ENCODE measurements at places on chromosomes 13 and 19.
A peak's percentile ranks its signal among the peaks of the same experiment; 100 is the strongest.

GRCh38 chr19:48255376-48256303, at the start of gene CARD8:
Gene CARD8 (minus strand): TSS chr19:48255912. CDS start chr19:48241020, 14,892 bp downstream.
- peak; percentile 65 for DNase-seq

GRCh38 chr13:36436811-36437210, 4.5 kb downstream of the CCNA1 start:
- DNase-seq = no peak

DNA sequence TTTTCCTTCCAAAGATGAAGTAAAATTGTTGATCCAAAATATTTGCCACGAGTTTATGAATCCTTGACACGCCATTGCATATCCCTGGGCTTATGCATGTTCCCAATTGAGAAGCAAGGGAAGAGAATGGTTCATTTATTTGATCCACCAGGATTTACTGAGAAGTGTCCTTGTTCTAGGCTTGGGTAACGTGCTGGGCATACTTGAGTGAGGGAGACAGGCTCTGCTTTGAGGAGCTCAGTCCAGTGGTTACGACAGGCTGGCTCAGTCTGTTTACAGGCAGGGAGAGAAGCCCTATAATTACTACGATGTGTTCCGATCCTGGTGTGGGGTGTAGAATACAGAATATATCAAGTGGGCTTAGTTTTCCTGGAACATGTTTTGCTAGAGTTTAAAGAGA, 6.3 kb upstream of the PNMA8C start:
- DNase-seq = no peak

GRCh38 chr19:49061000-49061399, 3.5 kb upstream of the CGB7 start:
- DNase-seq = no peak

GRCh38 chr13:30851697-30852096, 54.4 kb upstream of the MEDAG start:
- DNase-seq = no peak

- DNase-seq = no peak
Measured at GRCh38 chr19:10045371-10045770, 32.1 kb downstream of the RDH8 start.

DNA sequence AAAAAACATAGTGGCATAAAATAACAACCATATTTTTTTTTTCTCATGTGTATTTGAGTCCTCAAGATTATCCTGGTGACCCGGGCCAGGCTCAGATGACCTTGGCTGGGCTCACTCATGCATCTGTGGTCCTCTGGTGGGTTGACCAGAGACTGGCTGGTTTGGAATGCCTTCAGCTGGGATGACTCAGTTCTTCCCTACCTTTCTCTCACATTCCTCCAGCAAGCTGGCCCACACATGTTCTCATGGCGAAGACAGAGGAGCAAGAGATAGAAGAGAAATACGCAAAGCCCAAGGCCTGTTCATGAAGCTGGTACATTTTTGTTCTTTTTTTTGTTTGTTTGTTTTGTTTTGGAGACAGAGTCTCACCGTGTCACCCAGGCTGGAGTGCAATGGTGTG, 14.3 kb upstream of the ZNF541 start:
- DNase-seq = no peak

GRCh38 chr13:75405976-75406703, 75.8 kb downstream of the TBC1D4 start:
- no peak for DNase-seq

- DNase-seq = no peak
Measured at GRCh38 chr19:31718898-31719297, 369.7 kb upstream of the TSHZ3 start.

GRCh38 chr13:99980824-99981734, 505 bp upstream of the ZIC2 start:
- no peak for DNase-seq

DNA sequence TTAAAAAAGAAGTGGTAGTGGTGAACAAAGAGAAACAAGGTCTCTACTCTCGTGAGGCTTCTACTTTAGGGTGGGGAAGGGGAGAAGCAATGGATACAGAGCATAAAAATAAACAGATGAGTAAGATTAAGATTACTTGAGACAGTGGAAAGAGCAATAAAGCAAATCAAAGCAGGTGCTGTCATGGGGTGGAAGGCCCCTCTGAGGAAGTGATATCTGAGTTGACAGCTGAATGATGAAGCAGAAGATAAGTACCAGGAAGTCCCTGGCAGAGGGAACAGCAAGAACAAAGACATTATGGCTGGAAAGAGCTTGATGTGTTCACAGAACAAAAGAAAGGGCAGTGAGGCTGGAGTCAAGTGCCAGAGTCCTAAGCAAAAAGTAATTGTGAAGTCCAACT, 221.8 kb downstream of the ENOX1 start:
- DNase-seq = no peak

GRCh38 chr13:68908879-68909278, 1198.7 kb upstream of the ATXN8OS start:
- DNase-seq = no peak

- DNase-seq = no peak
Measured at GRCh38 chr13:106987427-106987785, 419.5 kb upstream of the ARGLU1 start.

DNA sequence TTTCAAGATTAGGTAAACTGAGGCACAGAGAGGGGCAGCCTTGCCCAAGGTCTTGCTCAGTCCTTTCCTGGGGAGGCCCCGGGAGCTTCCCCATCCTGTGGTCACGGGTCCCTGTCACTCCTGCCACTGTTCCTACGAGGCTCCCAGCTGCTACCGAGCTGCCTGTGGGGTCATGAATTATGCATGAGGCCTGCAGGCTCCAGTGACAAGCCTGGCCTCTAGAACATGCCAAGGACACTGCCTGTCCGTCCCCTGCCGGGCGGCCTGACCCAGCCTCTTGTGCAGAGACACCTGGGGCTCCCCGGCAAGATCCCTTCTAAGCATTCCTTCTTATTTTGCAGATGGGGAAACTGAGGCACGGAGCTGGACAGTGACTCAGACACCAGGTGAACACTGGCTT, 2.7 kb downstream of the FCHO1 start:
- DNase-seq = no peak

DNA sequence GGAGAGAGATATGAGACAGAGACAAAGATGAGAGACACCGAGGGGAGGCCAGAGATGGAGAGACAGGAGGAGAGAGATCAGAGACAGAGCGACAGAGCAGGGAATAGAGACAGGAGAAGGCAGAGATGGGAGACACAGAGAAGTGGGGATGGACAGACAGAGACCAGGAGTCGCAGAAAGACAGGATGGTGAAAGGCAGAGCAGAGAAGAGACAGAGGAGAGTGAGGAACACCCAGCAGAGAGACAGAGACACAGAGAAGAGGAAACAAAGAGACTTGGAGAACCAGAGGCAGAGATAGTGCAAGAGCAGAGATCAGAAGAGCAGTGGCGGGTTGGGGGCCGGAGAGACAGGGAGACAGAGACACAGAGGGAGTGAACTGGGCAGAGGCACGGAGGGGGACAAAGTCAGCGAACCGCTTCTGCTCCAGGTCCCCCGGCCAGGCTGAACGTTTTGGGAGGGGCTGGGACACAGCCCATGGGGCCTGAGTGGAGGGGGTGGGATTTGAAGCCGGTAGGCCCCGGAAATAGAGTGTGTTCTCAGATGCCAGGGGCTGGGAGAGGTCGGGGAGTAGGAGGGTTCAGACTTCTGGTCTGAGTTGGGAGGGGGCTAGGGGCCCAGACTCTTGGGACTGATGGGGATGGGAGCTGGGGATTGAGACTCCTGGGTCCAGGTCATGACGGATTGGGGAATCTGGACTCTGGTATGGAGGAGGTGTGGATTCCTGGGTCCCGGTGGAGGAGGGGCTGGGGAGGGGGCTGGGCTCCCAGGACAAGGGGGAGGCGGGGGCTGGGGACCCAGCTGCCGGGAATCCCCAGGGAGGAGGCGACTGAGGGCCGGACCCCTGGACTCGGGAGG, 654 bp downstream of the ZNF579 start:
- no peak for DNase-seq

DNA sequence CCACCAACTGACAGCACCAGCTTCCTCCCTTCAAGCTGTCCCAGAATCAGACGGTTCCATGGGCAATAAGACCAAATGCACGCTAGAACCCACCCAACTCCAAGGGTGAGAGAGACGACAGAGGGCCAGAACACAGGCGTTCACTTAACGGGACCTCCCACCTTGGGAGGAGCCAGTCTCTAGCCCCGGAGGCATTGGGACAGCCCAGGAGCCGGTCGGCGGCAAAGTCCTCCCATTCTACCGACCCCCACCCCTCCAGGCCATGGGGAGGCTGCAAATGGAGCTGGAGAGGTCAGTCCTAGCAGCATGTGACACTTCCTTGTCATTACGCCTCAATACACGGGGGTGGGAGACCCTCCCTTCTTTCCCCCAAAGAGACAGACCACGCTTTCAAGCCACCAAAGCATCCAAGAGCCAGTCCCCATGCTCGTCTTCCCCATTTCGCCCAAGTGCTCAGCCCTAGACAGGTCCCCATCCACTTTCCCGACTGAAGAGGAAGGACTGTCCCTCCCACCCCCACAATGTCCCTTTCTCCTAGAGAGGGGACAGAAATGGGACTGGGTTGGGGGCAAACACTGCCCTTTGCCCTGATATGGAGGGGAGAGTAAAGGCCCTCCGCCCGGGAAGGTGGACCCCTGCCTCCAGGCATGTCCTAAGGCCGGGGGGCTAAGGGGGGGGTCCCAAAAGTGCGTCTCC, 964 bp downstream of the KHSRP start:
- DNase-seq = no peak

DNA sequence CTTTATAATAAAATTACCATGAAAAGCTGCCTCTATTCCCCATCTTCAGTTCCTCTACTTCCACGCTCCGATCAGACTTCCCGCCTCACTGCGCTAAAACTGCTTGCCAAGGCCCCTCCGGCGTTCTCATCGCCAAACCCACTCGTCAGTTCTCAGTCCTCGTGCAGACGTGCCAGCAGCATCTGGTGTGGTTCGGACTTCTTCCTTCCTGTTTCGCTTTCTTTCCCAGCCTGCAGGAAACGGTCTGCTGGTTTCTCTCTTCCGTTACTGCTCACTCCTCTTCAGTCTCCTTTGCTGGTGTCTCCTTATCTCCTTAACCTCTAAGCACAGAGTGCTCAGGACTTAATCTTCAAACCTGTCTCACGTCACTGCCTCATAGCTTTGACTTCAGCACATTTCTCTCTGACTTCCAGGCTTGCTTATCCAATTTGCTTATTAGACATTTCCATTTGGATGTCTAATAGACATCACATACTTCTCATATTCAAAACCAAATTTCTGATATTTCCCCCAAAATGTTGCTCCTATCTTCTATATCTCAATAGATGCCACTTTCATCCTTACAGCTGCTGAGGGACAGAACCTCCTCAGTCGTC, 40.3 kb downstream of the RCBTB2 start:
- no peak for DNase-seq

GRCh38 chr13:21797736-21798135, 126.9 kb downstream of the FGF9 start:
- DNase-seq = no peak

DNA sequence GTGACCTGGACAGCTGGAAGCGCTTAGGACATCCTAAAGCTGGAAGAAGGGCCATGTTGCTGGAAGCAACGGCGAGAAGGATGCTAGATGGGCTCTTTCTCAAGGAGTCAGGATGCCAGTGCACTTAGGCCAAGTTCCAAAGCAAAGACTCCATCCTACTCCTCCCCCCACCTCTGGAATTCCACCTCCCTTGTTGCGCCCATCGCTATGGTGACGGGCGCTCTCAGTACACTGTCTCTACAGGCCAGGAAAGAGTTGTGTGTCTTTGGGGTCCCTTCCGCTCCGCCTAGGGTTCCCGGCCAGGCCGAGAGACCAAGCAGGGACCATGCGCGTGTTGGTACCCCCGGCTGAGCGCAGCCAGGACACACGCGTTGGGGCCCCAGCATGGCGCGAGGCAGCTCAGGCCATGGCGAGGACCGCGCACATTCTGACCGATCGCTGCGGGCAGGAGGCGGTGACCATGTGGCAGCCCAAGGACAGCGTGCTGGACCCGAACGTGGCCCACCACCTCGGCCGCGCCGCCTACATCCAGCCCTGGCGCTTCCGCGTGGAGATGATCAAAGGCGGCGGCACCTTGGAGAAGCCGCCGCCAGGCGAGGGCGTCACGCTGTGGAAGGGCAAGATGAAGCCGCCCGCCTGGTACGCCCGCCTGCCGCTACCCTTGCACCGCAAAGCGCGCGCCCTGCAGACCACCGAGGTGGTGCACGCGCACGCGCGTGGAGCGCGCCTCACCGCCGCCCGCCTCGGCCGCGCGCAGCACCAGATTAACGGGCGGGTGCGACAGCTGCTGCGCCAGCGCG, 31.0 kb upstream of the SLC1A6 start:
- no peak for DNase-seq

- no peak for DNase-seq
Measured at GRCh38 chr13:111111376-111111937, 3.7 kb upstream of the ARHGEF7 start.

GRCh38 chr13:30204564-30204963, 102.8 kb downstream of the KATNAL1 start:
- no peak for DNase-seq

- DNase-seq = no peak
Measured at GRCh38 chr13:36038785-36039555, 92.2 kb downstream of the DCLK1 start.

GRCh38 chr13:110221406-110222117, 85.4 kb downstream of the COL4A1 start:
- DNase-seq = no peak

DNA sequence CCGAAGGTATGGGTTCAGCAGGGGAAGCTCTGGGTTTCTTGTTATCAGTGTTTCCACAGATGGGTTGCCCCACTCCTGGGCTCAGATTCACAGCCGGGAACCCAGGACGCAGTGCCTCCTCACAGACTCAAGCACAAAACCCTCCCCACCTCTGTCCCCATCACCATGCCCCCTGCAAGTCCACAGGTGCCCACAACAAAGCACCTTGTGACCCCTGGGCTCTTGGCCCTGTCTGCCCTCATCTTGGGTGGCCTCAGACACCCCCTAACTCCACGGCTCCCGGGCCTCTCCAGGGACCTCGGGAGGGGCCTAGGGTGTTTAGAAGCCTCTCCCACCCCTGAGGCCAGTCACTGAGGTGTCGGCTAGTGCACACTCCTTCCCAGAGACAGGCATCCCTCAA, 231.7 kb downstream of the TUBA3C start:
- DNase-seq = no peak

DNA sequence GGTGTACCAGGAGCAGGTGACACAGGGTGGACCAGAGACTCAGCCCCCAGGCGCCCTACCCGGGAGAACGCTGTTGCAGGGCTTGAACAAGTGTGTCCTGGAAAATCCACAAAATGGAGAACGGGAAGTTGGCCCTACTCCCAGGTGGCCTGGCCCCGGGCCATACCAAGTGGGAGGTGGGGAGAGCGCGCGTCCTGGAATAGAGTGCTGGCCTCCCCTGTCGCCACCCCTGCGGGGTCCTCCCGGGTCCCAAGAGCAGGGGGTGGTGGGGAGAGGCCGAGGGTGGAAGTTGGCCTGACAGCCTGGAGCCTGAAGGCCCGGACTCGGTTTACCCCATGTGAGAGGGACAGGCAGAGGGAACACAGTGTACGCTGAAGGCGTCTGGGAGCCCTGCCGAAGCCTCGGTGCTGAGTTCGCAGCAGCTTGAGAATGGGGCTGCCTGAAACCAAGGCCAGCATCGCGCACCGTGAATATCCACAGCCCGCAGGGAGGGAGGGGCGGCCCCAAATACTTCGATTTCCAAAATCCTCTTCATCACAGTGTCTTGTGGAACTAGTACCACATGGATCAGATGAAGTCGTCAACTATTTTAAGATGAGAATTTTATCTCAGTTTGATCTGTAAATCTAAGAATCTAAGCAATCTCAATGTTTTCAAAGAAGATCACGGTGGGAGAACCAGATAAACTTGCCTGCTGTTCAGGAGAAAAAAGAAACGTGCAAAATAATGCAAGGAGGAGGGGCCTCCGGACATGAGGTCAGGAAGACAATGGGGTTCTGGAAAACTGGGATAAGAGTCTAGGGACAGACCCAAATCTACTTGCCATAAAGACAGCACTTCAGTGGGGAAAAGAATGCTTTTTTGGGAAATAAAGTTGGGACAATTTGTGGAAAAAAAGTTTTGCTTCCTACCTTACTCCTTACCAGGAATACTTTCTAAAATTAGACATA, 10.4 kb upstream of the KLF16 start:
- no peak for DNase-seq
